ENCODE measurements at places on chromosomes 16 and 17. TPM values are rescaled to one million over a fixed set of nuclear protein-coding genes. Genes with fewer than 3 reads are reported as not detected.

DNA sequence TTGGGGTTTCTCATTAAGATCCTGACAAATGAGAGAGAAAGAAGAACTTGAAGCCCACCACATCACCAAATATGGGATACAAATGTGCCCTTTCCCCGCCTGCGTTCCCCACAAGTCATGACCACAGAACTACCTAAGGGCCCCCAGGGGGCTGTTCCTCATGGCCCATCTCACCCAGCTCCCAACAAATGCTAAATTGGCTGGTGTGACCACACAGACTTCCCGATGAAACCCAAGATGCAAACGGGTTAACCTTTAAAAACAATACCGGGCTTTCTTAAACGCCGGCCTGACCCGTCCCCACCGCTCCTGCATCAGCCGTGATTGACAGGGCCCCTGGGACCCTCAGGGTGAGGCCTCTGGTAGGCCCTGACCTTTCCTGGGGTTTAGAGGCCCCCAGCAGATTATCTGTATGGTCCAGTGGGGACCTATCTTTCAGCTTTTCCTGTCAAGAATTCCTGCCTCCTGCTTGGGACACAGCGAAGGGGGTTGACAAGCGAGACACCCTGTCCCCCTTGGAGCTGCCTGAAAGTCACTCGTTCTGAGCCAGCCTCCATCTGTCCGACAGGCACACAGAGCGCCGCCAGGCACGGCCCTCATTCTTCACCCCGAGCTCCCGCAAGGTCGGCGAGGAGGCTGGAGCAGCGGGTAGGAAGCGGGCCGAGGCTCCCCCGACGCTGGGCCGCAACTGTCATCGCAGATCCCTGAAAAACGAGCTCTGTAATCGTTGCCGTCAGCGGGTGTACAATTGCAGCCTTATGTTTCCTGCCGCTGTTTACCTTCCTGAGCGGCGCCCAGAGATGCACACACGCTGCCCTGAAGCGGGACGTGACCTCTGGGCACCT lies 300.1 kb downstream of the FOXL1 start:
- no peak for DNase-seq

DNA sequence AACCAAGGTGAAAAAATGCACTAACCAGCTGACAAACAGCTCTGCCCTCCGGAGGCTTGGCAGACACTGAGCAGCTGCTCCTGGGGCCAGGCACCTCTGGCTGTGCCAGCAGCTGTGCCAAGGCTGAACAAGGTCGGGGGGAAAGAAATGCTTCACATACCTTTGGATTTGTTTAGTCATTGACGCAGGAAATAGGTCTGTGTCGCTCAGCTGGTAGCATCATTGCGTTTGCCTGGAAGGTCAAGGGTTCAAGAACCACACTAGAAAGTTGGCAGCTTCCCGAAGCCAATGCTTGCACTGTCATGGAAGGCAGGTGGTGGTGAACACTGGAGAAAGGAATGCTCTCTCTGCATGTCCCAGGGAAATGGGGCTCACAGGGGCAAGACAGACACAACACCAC lies 63.5 kb downstream of the PCTP start:
- no peak for DNase-seq

DNA sequence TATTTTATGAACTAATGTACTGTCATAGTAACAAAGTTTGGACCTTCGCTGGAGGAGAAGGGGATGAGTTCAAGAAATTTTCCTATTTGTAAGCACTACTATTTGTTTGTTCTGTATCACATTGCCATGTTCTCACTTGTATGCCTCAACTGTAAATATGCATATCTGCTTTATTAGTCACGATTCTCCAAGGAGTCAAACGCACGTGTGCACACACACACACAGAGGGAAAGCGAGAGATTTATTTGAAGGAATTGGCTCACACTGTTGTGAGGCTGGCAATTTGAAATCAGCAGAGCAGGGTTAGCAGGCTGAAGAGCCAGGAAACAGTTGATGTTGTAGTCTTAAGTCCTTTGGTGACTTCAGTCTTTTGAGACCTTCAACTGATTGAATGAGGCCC lies 24.9 kb upstream of the MYH2 start:
- no peak for DNase-seq

GRCh38 chr17:57707892-57708291 lies 37.2 kb downstream of the CCDC182 start:
- DNase-seq = peak; percentile 69

The ATP2A1 gene
- 1,496 TPM for polyA plus RNA-seq

The DHX58 gene
- polyA plus RNA-seq = 1.3 TPM

DNA sequence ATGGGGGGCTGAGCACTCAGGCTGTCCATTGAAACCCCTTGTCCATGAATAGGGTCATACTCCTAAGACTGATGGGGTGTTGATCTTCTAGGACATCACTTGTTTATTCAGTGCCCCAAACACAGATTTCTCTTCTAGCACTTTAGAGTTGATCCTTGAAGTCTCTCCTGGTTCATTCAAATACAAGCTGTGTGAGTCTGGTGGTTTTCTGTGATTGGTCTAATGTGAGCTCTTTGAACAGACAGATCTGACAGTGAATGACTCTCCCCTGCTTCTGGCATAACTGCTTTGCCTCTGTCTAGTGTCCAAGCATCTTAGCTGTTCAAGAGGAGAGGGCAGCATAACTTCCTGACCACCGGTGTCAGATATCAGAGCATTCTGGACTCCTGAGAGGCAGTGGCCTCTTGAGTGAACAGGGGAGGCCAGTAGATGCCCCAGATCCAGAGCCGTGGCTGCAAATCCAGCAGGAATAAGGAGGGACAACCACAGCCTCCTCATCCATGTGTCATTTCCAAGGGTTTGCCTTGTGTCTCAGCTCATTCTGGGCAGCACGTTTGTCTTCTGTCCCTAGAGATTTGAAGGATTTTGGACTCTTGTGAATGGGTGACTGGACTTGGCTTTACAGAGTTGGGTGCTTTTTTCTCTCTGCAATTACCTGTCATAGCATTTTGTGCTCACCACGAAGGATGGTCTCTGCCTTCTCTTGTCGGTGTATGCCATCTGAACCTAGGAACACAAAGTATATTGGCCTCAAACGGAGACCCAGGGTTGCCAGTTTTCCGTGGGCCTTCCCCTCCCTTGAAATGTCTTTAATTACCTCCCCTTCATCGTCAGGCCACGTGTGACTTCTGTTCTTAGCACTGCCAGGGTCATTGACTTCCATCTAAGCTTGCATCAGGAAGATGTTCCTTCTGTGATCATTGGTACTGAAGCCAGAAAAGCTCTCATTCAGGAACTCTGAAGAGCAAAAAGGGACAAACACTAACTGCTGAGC lies 13.9 kb upstream of the CLEC18C start:
- no peak for DNase-seq

DNA sequence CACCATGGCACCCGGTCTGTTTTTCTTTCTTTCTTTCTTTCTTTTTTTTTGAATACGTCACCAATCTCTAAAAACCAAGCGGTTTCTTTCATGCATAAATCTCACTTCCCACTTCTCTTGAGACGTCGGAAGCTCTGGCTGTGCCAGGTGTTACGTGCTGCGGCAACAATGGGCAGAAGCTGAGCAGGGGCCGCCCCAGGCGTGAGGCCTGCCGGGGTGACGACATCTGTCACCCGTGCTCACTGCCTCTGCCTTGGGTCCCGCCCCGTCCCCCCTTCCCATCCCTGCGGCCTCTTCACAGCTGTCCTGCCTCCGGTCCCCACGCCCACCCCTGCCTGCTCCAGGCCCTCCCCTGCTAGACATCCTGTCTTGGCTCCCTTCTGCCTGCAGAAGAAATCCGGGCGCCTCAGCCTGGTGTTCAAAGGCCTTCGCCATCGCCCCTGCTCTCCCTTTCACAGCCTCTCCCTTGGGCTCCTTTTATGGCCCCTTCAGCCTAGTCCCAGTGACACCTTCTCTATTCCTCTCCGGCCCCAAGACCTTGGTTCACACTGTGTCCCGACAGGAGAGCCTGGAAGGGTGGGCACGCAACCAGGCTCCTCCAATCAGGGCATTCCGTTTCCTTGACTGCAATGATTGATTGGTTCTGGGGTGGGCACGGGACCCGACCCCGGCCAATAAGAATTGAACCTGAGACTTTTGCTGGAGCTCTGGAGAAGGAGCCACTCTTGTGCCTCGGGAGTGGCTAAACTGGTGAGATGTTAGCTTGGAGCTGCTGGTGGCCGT lies 4.8 kb downstream of the P2RX1 start:
- peak; percentile 54 for DNase-seq

The CACNG3 gene
- polyA plus RNA-seq = not detected

DNA sequence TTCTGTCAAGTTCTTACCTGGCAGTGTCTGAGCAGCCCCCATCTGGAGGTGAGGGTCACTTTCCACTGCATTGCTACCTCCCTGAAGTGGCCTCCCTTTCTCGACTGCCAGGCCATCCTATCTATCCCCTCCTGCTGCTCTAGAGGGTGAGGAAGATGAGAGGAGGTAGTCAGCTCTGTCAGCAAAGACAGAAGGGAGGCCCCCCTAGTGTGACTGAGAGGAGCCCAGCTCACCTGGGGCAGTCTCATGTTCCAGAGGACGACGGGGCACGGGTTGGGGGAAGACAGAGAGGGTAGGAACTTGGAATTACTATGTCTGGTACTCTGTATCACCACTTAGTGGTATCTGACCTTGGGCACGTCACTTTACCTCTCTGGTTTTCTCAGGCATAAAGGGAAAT lies 22.0 kb downstream of the MYO19 start:
- DNase-seq = no peak

- no peak for DNase-seq
Observed at GRCh38 chr17:38712593-38712992, 7.5 kb downstream of the MLLT6 start.

The KRT34 gene
- polyA plus RNA-seq = not detected

GRCh38 chr17:78737332-78737731 lies 44.7 kb downstream of the CYTH1 start:
- DNase-seq = no peak

GRCh38 chr17:56995766-56996165 lies 17.8 kb downstream of the SCPEP1 start:
- no peak for DNase-seq

- DNase-seq = peak; percentile 58
Observed at GRCh38 chr17:32142857-32143526, 690 bp downstream of the RHOT1 start.

GRCh38 chr17:48543107-48543853 lies 1.6 kb downstream of the HOXB2 start:
- peak; percentile 62 for DNase-seq

DNA sequence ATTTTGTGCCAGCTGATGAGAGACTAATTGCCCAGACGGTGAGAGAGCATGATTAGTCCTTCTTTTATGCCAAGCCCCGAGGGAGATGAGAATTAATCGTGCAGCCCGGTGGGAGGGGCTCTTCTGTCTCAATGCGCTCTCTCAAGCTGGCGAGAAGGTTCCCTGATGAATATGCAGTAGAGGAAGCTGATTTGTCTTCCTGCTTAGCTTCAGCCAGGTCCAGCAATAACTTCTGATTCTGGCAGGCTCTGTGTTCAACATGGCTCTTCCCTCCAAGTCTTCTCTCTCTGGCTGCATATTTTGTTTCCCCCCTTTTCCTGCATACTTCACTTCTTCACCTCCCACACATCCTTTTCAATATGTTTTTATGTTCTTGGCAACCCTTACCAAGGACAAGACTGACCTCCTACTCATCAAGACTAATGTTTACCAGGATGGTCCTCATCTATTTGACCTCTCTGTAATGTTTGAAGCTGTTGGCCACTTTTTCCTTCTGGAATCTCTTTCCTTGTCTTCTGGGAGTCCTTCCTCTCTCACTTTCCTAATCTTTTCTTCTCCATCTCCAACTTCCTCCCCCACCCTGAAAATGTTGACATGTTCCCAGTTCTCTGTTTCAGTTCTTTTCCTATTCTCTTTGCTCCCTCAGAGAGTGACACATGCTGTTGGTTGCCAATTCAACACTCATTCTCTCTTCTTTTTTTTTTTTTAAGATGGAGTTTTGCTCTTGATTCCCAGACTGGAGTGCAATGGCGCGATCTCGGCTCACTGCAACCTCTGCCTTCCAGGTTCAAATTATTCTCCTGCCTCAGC lies 33.1 kb downstream of the ARL4D start:
- DNase-seq = no peak

The ABCA8 gene
- 3.7 TPM for polyA plus RNA-seq

DNA sequence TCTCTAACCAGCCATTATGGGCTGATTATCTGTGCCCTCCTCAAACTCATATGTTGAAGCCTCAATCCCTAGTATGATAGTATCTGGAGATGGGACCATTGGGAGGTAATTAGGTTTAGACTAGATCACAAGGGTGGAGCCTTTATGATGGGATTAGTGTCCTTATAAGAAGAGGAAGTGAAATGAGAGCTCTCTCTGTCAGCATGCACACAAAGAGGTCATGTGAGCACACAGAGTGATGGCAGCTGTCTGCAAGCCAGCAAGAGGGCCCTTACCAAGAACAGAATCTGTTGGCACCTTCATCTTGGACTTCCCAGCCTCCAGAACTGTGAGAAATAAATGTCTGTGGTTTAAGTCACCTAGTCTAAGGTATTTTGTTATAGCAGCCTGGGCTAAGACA lies 101.9 kb downstream of the PCTP start:
- no peak for DNase-seq

DNA sequence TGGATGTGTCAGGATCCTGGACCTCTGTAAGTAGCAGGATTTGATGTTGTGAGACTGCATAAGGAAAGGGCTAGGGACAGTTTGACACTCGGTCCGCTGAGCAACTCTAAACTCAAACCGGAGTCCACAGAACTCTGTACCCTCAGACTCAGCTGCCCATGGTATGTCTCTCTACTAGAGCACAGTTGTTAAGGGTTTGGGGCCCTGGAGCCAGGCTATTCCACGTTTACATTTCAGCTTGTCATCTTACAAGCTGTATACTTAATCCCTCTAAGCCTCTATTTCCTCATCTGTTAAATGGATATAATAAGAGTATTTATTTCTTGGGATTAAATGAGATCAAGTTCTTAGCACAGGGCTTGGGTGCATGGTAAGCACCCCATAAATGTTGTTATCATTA lies 27.9 kb downstream of the HOXB1 start:
- no peak for DNase-seq

DNA sequence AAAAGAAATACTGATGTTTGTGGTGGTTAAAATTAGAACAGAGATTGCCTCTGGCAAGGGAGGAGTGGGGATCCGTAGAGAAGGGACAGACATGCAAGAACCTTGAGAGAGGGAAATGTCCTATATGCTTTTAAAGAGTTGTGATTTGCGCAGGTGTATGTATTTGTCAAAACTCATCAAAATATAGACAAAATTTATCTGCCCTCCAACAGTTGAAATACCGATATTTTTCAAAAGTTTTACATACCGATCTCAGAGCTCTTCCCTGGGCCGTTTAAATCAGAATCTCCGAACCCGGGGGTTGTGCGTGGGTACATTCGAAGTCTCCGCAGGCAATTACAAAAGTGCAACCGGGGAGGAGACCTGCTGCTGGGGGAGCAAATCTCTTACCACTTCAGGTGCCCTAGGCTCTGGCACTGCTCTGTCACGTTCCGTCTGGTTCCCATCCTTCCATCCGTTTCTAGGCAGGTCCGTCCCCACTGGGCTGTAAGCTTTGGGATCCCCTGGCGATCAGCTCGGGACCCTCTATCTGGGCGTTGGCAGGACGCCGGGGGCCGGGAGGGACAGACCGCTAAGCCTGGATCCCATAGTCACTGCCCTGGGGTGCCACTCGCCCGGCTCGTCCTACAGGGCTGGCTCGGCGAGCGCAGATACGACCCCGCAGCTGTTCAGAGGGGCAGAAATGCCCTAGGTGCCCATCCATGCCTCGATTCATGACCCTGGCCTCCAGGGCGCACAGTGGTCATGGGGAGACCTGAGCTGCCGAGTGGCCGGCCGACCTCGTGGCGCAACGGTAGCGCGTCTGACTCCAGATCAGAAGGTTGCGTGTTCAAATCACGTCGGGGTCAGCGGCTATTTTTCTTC lies 4.2 kb downstream of the BORCS6 start:
- DNase-seq = peak; percentile 86

The TBC1D28 gene
- polyA plus RNA-seq = not detected

The HERPUD1 gene
- polyA plus RNA-seq = 113 TPM
